Stimulated activated CD4-positive, alpha-beta T cell treated with anti-CD3 and anti-CD28 coated beads, Interleukin-4, amount 100 ng/mL, for 4 hours (primary cell): ENCODE measurements at places on chromosomes 13 and 19.

DNA sequence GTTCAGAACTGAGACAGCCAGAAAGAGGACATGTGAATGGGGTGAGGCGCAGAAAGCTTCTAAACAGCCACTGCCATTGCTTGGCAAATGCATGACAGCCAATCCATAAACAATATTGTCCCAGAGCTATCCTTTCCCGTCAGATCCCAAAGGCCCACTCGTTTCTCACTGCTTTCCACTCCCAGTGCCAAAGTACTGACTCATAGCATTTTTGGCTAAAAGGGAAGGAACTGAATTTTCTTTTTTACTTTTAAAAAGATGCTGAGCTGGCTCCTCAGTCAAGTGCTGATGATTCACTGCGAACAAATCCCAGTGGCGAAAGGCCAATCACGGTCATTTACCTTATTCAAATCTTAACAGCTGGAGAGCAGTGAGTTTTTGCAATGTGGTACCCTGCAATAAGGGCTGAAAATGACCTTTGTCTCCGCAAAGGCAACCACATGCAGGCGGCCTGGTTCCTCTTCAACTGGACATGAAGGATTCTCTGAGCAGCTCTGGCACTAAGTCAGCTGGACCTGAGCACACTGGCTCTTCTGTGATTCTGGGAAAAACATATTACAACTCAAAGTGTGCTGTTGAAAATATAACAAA lies 151.7 kb downstream of the DCLK1 start:
- no peak for DNase-seq

DNA sequence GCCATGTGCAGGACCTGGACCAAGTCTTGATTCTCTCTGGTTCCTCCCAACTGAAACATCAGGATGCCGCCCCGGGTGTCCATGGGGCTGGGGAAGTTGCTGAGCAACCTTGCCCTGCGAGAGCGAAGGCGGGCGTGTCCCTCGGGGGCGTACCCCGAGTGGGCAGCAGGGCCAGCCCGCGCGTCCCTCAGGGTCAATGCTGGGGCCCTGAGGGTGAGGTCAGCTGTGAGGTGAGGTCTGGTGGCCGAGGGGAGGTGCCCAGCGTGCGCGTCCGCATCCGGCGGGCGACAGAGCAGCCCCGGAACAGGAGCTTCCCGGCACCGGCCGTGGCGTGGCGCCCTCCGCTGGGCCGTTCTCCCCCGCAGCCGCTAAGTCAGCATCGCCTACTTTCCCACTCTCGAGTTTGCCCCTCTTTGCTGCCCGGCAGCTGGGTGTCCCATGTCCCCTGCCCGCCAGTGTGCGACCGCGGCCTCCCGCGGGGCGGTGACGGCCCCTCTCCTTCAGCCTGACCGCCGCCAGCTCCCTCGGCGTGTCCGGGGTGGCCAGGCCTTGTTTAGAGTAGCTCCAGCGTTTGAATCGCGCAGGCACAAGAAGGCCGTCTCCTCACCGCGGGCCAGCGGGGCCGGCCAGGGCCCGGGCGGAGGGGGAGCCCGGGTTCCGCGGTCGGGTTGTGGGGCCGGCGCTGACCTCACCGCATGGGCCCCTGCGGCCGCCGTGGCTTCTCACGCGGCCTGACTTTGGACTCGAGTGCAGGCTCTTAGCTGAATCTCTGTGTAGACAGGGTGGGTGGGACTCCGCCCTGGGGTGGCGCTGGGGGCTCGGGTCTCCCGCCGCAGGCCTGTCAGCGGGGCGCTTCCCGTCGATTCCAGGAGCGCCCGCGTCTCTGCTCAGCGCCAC lies 33.0 kb downstream of the GJA3 start:
- DNase-seq, result peak; percentile 33

- no peak for DNase-seq
Measured at GRCh38 chr13:79477968-79478367, 3.0 kb upstream of the NDFIP2 start.

- DNase-seq, result no peak
Measured at GRCh38 chr19:43847246-43847645, 20.1 kb downstream of the ZNF283 start.

DNA sequence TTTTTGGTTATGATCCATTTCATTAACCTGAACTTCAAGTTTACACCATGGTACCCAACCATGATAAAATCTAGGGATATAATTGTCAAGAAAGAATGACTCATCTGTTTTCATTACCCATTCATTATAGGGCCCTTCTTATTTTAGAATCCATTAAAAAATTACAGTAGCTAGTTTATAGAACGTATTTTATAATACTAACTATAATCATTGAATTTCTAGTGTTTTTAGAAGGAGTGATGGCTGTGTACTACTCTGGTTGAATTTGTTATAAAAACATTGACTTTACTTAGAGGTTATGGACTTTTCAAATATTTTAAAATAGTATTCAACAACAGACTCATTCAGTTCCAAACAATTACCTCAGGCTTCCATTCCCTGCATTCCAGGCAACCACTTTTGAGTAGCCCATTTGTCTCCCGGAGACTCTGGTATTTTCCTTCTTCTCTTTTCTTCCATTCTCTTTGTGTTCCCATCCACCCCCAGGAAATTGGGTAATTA lies 71.9 kb upstream of the KLF12 start:
- DNase-seq, result no peak

DNA sequence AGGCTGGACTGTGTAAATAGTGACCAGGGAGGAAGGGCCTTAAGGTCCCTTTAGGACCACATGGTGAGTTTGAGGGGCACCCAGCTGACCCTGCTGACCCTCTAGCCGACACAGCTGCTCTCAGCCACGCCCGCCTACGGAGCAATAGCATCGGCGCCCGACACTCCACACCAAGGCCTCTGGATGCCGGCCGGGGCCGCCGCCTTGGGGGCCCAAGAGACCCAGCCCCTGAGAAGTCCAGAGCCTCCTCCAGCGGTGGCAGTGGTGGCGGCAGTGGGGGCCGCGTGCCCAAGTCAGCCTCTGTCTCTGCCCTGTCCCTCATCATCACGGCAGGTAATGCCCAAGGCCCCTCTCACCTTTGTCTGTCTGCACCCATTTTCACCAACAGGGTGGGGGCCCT lies 8.6 kb upstream of the PIK3R2 start:
- DNase-seq, result no peak

GRCh38 chr19:39531834-39532232 lies 819 bp downstream of the EID2B start:
- no peak for DNase-seq

DNA sequence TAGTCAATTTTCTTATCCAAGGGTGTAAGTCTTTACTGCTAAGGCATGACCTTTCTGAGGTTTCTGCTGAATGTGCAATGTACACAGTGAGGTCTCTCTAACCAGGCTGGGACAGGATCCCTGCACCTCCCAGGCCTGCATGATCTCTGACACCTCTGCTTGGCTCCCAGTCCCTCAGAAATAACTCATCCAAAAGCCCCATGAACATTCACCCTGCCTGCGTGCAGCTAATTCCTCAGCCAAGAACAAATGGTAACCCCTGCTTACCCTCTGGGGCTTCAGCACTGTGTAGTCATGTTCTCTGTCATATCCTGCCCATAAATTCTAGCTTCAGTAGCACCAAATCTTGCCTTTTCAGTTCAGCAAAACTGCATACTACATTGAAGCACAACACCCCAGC lies 1146.3 kb upstream of the MIR17HG start:
- no peak for DNase-seq

DNA sequence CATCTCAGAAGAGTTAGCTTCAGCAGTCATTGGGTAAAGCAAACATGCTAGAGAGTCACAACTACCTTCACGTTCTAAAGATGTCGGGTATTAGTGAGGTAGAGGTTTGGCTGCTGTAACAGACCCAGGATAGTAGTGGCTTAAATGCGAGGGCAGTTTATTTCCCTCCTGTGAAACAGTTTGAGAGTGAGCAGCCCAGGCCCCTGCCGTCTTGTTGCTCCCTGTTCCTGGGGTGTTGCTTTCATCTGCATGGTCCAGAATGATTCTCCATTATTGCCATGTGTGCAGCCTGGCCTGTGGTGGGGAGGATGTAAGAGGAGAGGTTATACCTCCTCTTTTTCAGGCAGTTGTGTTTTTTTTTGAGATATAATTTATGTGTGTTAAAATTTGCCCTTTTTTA lies 63.7 kb downstream of the SIPA1L3 start:
- DNase-seq, result no peak

GRCh38 chr13:33340631-33341030 lies 55.1 kb upstream of the STARD13 start:
- no peak for DNase-seq

DNA sequence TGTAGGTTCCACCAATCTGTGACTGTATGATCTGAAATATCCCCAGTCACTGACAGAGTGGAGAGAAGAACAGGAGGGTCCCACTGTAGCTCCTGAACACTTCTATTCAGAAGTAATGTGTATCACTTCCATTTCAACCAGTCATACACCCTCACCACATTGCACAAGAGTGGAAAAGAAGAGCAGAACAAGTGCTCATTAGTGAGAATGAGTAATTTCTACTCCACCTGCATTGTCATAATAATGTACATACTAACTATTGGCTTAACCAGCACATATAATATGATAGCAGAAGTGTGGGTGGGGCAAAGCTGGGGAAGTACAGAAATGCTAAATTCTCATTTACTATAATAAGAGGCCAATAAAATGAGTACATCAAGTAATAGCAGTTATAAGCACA lies 342.7 kb downstream of the LMO7 start:
- DNase-seq, result no peak

GRCh38 chr19:3707868-3708206 lies 347 bp upstream of the TJP3 start:
- no peak for DNase-seq

- DNase-seq, result no peak
Measured at GRCh38 chr13:64278493-64278892, 2862.8 kb upstream of the PCDH20 start.

- DNase-seq, result no peak
Measured at GRCh38 chr13:79917628-79918027, 423.3 kb downstream of the SPRY2 start.

- no peak for DNase-seq
Measured at GRCh38 chr19:33905937-33906577, 109.4 kb downstream of the KCTD15 start.

DNA sequence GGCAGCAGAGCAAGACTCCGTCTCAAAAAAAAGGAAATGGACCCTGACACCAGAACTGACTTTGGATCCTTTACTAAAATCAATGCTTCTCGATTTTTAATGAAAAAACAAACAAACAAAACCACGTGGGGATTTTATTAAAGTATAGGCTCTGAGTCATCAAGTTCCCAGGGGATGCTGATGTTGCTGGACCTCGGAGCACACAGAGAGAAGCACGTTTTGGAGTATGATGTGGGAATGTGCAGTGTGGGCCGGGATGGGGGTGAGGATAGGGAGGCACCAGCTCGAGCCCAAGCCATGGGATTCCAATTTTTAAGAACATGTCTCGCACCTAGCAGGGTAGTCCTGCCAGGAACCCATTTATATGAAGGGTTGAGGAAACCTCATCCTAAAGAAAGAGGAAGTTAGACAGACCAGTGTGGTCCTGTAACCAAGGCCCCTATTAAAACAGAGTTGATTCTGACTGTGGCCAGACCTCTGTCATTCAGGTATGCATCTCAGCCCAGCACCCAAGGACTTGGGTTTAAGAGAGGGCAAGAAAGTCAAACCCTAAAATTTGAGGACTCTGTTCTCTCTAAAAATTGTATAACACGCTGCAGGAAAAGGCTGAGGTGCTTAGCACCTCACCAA lies 6.4 kb downstream of the FLT1 start:
- no peak for DNase-seq

- no peak for DNase-seq
Measured at GRCh38 chr13:27980280-27980998, 8.1 kb downstream of the URAD start.

GRCh38 chr19:40284501-40285352 lies at the start of gene AKT2:
Gene AKT2 (minus strand): TSS chr19:40285345. CDS start chr19:40265267, 20,078 bp downstream.
- peak; percentile 74 for DNase-seq

DNA sequence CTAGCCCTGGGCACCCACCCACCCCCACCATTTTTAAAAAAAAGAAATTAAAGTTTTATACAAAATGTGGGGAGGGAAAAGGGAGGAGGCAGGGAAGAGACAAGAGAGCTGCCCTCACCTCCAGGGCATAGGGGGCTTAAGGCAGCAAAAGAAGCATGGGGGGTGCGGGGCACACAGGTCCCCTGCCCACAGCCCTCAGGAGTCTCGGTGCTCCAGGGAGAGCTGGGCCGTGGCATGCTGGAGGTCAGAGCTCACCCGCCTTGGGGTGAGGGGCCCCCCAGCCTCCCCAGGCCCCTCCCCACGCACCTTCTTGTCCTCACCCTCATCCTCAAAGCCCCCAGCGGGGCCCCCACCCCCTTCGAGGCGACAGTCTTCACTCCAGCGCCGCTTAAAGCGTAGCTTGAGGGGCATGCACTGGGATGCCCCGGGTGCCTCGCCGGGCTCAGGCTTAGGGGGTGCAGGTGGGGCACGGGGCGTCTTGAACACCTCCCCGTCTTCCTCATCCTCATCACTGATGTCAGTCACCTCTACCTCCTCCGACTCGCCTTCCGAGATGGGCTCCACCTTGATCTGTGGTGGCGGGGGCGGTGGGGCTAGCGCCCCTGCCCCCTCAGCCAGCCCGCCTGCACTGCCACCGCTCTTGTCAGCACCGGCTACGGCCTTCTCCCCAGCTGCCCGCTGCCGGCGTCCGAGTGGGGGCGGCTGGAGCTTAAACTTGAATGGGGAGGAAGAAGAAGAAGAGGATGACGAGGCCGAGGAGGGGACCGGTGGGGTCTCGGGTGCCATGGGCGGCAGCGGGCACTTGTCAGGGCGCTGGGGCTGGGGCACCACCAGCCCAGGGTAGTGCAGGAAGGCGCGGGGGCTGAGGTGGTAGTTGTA lies 6.1 kb upstream of the GSK3A start:
- no peak for DNase-seq

DNA sequence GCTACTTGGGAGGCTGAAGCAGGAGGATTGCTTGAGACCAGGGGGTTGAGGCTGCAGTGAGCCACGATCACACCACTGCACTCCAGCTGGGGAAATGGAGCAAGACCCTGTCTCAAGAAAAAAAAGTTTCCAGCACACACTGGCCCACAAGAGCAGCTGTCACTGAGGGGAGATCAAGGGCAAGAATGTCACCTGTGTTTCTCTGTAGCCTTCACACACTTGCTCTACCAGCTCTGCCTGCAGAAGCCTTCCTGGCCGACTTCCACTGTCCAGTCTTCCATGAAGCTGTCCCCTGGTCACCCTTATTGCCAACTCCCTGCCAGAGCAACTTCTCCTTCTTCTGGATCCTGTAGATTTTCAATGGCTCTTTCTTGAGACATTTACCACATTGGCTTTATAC lies 158.0 kb downstream of the KCTD15 start:
- DNase-seq, result no peak

- DNase-seq, result no peak
Measured at GRCh38 chr13:98664924-98665637, 87.4 kb downstream of the SLC15A1 start.

DNA sequence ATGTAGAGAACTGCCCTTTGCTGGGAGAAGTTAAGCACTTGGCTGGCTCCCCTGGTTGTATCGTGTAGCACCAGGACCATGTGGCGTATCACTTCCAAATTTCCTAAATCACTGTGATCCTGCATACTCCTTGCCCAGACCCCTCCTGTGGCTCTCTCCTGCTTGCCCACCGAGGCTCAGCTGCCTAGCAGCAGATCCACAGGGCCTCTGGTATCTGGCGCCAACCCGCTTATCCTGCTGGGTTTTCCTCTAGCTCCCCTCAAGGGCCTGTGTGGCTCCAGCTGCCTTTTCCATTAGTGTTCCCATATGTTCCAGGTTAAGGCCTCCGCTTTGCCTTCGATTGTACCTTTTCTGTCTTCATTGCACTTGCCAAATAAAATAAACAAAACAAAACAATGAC lies 16.5 kb downstream of the LRCH1 start:
- DNase-seq, result no peak
